Subcutaneous adipose tissue (tissue), 4 donors: ENCODE measurements at places on chromosomes 12 and 14. TPM values are rescaled to one million over a fixed set of nuclear protein-coding genes. Genes with fewer than 3 reads are reported as not detected.

Gene CD163
- 469 TPM for total RNA-seq

Gene NYNRIN
- total RNA-seq, result 6.8 TPM

Gene IGF1
- total RNA-seq, result 66.0 TPM

Gene EIF5
- 130 TPM for total RNA-seq

Gene CCDC38
- not detected for total RNA-seq

Gene IL23A
- total RNA-seq, result not detected

Gene CBLN3
- 6.4 TPM for total RNA-seq

Gene TCTN2
- 4.5 TPM for total RNA-seq

Gene NEUROD4
- total RNA-seq, result not detected

Gene MSRB3
- total RNA-seq, result 61.5 TPM

Gene NGB
- total RNA-seq, result not detected

Gene CDKL1
- 25.8 TPM for total RNA-seq

Gene A2ML1
- total RNA-seq, result not detected

Gene NDRG2
- total RNA-seq, result 154 TPM

Gene NCOR2
- total RNA-seq, result 133 TPM

Gene MUCL1
- not detected for total RNA-seq

Gene ASCL1
- not detected for total RNA-seq

Gene MIP
- not detected for total RNA-seq

Gene PRB2
- total RNA-seq, result not detected

Gene RPS6KL1
- 1.1 TPM for total RNA-seq

Gene AMDHD1
- 1.3 TPM for total RNA-seq

Gene MEG3
- 60.8 TPM for total RNA-seq

Gene MDGA2
- not detected for total RNA-seq

Gene RBP5
- total RNA-seq, result not detected

Gene NPFF
- not detected for total RNA-seq

Gene DNAJC22
- total RNA-seq, result not detected

Gene ACOT6
- not detected for total RNA-seq

Gene SLC25A21
- total RNA-seq, result not detected

Gene ASB2
- not detected for total RNA-seq

Gene STYX
- 26.9 TPM for total RNA-seq

Gene FCF1
- 31.0 TPM for total RNA-seq

Gene IFT81
- total RNA-seq, result 7.8 TPM

Gene NAA25
- total RNA-seq, result 19.2 TPM

Gene MFAP5
- 554 TPM for total RNA-seq

Gene TOX4
- total RNA-seq, result 46.4 TPM

Gene CMTM5
- not detected for total RNA-seq

Gene SOS2
- total RNA-seq, result 43.3 TPM

Gene PKP2
- 75.2 TPM for total RNA-seq

Gene TSPAN8
- 36.3 TPM for total RNA-seq

Gene FAM181A
- total RNA-seq, result not detected

Gene RHOJ
- 9.5 TPM for total RNA-seq

Gene NXPH4
- total RNA-seq, result not detected

Gene GPRC5D
- 1.8 TPM for total RNA-seq

Gene CLEC2D
- total RNA-seq, result 17.6 TPM

Gene PTPN6
- total RNA-seq, result 9.6 TPM

Gene OTX2
- total RNA-seq, result not detected

Gene RPL10L
- total RNA-seq, result not detected

Gene RNASE3
- not detected for total RNA-seq

Gene CMA1
- total RNA-seq, result 2.2 TPM

Gene SMOC1
- total RNA-seq, result 26.4 TPM
